ENCODE measurements at places on chromosomes 1 and 21.

DNA sequence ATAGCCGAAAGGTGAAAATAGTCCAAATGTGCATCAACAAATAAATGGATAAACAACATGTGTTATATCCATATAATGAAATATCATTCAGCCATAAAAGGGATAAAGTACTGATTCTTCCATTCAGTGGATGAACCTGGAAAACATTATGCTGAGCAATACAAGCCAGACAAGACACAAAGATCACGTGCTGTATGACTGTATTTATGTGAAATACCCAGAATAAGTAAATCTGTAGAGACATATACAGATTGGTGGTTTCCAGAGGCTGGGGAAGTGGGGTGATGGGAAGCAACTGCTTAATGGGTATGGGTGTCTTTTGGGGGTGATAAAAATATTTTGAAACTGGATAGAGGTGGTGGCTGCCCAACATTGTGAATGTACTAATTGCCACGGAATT is 13.3 kb upstream of the GSTM4 start:
- DNase-seq, result no peak

- DNase-seq, result no peak
Observed at GRCh38 chr1:248852481-248853405, 6.1 kb downstream of the ZNF692 start.

DNA sequence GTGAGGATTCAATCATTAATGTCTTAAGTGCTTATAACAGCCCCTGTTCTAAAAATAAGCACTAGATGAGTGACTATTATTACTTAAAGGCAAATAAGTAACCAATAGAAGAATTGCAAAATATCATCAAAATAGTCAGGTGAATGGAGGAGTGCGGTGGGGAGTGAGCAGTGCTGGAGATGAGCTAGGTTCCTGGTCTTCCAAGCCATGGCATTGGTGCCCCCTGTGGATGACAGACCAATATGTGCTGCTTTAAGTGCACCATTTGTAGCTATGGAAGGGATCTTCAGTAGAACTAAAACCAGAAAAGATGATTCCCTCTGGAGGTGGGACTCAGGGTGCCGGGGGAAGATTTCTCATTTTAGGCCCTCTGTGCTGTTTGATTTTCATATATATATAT is 46.1 kb upstream of the SLC30A1 start:
- no peak for DNase-seq

GRCh38 chr1:235650341-235651169 is 971 bp upstream of the GNG4 start:
- no peak for DNase-seq

- no peak for DNase-seq
Observed at GRCh38 chr1:238624776-238625175, 734.1 kb upstream of the ZP4 start.

GRCh38 chr1:177082855-177083693 is 81.4 kb downstream of the ASTN1 start:
- DNase-seq, result no peak

GRCh38 chr1:96714881-96715280 is 6.7 kb upstream of the PTBP2 start:
- no peak for DNase-seq

DNA sequence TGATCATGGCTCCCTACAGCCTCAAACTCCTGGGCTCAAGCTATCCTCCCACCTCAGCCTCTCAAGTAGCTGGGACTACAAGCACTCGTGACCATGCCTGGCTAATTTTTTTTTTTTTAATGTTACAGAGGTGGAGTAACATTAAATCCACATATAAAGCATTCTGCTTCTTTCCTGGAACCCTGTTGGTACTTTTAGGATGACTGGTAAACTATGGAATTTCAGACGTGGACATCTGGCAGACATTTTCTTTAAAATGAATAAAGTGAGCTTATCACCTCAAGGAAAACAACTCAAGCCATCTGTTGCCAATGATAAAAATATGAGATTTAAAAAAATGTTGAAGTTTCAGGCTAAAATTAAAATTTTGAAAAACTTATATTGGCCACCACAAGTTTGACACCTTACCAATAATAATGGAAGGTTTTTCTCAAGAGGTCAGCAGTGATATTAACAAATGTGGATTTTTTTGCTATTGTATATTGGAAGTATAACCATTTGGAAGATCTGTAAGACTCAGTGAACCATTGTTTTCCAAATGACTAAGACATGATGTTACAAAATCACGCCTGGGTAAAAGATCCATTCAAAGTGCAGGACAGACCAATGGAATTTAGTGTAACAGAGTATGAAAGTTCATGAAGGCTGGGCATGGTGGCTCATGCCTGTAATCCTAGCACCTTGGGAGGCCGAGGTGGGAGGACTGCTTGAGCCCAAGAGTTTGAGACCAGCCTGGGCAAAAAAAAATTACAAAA is 52.7 kb upstream of the EIF4G3 start:
- DNase-seq, result no peak

- DNase-seq, result no peak
Observed at GRCh38 chr21:32211306-32211705, 67.5 kb downstream of the MIS18A start.

DNA sequence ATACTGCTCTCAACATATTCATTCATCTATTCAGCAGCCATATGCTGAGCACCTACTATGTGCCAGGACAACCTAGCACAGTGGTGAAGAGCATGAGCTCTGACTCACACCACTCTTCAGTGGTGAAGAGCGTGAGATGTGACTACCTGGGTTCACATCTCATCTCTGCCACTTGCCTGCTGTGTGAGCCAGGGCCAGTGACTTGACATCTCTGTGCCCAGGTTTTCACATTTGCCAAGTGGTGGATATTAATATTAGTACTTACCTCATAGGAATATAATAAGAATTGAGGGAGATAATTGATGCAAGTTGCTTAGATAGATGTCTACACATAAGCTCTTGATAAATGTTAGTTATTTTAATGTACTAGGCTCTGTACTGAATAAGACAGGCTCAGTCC is 488.9 kb downstream of the PTPRU start:
- no peak for DNase-seq

DNA sequence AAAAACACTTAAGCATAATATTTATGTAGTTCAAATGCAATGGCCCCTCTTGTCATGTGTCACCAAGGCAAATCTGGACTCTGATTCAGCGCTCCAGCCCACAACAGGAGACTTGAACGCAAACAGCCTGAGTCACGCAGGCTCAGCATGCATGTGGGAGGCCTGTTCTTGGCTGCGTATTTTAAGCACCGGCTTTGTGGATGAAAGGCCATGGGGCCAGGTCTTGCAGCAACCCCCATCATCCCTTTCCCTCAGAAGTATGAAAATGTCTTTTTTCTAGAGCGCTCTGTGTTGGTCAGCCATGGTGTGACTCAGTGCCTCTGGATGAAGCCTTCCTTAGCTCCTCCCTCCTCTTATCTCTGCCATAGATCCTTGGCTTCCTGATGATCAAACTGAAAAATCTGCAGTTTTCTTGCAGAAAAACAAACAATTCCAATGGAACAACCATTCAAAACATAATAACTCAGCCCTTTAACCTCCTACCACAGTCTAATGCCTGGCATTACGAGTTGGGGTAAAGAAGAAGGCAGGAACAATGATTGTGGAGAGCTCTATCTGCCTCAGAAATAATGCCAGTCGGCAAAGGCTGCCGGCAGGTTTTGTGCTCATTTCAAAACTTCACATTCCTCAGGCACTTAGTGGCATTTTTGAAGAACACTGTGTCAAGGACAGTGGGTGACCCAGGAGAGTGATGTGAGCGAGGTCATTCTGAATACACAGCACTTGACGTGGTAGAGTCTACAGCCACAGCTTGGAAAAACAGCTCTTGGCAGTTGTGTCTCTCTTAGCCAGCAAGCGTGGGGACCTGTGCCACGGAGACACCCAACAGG is 167.5 kb downstream of the CLIC6 start:
- DNase-seq, result no peak

DNA sequence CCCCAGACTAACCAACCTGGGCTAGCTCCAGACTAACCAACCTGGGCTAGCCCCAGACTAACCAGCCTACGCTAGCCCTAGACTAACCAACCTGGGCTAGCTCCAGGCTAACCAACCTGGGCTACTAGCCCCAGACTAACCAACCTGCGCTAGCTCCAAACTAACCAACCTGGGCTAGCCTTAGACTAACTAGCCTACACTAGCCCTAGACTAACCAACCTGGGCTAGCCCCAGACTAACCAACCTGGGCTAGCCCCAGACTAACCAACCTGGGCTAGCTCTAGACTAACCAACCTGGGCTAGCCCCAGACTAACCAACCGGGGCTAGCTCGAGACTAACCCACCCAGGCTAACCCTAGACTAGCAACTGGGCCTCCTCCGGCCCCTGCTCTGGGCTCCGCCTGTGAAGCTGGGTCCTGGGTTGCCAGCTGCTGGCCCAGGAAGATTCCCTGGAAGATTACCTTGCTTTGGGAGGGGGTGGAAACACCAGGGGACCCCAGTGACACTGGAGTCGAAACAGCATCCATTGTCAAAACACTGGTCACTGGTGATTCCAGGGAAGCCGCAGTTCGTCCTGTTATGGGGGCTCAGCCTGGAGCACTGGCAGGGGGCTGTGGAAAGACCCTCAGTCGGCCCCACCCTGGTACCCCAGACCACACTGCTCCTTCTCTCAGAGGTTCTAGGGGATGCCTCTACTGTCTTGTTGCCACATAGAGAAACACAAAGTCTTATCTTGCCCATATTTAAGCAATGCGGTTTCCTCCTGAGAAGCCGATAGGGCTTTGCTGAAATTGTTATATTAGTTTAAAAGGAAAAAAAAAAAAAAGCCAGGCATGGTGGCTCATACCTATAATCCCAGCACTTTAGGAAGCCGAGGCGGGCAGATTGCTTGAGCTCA is 1.1 kb downstream of the TFF2 start:
- no peak for DNase-seq

DNA sequence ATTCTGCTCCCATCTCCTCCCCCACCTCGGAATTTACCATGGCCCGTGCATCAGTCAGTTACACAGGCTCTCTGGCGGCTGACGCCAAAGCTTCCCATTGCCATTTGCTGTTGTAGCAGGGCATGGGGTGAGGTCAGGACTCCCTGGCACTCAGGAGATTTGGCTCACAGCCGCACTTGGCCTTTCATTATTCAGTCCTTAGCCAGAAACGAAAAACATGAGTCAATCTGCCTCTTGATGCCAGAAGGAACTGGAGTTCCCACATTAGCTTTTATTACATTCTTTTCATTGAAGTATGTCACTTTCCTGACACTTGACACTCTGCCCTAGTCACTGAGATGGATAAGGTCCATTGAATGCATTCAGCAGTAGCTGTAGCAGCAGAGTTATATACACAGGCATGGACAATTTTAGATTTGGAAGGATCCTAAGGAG is 260.6 kb downstream of the CACNA1E start:
- DNase-seq, result no peak

DNA sequence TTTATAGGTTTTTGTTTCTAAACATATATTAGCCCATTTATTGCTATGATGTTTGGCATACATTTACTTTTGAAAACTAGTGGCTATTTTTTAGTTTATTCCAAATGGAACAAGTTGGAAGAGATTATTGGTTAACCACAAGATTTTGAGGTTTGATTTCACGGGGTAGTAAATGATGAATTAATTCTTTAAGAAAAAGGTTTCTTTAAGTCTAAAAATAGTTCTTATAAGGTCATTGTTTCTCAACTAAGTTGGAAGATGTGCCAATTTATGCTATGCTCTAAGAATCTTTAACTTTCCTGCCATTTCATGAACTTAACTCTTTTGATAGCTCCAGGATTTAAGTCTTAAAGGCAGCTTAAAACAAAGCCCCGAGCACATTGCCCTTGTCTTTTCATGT is 183.8 kb downstream of the LMO4 start:
- DNase-seq, result no peak

Measured in activated T-cell treated with anti-CD3 and anti-CD28 coated beads for 4 hours (primary cell).